NAMALWA (cell line): ENCODE measurements at places on chromosomes 7 and 10.

GRCh38 chr10:30751678-30752331 is 122.3 kb upstream of the LYZL2 start:
- DNase-seq = peak; percentile 59

GRCh38 chr7:141071260-141071854 is 2.5 kb upstream of the TMEM178B start:
- peak; percentile 20 for DNase-seq

DNA sequence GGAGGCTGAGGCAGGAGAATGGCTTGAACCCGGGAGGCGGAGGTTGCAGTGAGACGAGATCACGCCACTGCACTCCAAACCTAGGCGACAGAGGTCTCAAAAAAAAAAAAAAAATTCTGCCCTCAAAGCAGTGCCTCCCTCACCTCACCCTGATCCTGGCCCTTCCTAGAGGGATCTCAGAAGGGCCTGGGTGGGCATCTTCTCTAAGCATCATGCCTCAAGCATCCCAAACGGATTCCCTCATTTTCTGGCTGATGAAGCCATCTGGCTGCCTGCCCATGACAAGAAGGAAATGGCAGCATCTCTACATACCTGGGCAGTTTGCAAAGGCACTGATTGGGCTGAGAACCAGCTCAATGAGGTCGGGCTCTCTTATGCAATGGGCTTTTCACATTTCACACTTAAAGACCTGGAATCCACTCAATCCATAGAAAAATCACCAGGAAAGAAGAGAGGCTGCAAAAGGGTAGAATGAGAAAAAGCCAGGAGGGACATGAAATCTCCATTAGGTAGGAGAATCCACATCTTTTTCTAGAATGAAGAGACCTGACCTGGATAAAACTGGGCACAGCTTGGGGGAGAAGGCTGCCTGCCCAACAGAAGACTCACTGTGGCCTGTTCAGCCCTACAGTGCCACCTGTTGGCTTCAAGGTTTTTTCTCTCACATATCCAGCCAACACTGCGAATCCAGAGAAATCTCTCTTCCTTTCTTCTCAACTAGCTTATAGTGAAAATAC is 48.1 kb downstream of the PDLIM1 start:
- DNase-seq = peak; percentile 66

GRCh38 chr7:119010635-119011034 is 786.1 kb downstream of the ANKRD7 start:
- no peak for DNase-seq

DNA sequence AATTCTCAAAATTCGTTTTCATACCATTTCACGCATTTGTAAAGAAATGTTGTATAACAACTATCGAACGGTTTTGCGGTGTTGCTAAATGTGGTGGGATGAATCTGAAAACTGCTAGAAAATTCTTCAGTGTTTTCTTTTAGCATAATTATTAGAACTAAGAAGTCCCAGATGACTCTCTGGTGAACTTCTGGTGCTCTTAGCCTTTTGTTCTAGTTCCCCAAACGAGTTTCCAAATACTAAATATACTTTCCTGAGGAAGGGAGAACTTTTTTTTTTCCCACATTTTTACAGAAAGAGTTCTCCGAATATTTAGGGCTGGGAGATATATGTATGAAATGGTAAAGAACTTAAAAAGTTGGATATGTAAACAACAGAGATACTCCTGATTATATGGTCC is 82.5 kb downstream of the ICA1 start:
- DNase-seq = no peak

DNA sequence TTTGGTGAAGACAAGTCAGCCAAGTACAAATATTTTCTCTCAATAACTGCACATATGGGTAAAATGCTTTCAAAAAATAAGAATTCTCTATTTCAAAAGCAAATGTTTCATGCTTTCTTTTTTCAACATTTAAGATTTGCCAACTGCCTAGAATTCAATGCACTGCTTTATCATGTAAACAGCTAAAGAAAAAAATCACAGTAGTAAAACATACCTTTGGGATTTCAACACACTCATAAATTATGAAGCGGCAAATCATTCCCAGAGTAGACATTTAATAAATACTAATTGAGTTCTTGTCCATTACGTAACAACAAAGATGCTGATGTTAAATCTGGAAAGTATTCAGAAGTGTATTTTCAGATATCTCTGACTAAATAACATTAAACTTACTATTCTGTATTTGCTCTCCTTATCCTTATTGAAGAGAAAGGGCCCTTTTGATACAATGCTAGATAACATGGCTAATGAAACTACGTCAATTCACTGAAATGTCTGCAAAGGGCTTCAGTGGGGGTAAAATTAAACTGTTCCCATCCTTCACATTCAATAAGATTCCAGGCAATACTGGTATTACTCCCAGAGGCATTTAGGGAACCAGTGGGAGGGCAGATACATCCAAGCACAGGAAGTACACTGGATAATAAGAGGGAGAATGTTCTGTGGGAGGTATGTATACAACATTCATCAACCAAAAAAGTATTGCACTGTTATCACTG is 13.9 kb downstream of the NAPEPLD start:
- DNase-seq = no peak

- no peak for DNase-seq
These were observed 296.7 kb downstream of the ARL4A start for GRCh38 chr7:12984117-12984516.

DNA sequence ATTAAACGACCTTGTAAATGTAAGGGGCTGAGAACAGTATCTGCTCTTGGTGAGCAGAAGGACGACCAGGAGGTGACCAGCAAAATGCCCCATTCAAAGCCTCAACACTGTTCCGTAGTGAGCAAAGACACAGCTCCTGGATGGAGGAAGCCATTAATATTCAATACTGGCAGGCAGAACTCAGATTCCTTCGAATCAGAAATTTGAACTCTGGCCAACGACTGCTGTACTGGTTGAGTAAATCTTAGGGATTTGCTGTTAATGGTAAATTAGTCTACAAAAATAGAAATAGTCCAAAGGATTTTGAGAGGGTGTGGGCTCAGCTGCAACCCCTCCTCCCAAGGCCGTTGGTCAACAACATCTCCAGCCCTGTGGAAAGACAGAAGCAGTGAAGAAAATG is 130.5 kb upstream of the PFKP start:
- no peak for DNase-seq

GRCh38 chr10:15367296-15368085 is 3.6 kb downstream of the FAM171A1 start:
- DNase-seq = no peak

GRCh38 chr10:69802424-69803161 is 887 bp downstream of the COL13A1 start:
- no peak for DNase-seq

DNA sequence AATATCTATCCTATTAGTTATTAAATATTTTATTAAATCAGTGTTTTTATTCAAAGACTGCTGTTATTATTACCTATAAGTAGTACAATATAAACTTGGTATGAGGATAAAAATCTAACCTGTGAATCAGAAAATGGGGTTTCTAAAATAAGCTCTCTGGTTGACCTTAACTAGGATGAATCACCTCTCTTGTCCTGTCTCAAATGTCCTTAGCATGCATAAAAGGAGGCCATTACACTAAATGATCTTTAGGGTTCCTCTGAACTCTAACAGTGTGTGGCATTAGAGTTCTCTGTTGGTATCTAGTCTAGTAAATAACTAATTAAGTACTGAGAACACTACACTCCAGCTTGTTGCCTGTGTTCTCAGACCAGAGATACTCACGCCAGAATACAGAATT is 143.1 kb upstream of the LRRTM3 start:
- DNase-seq = no peak

- DNase-seq = no peak
These were observed 22.3 kb downstream of the CACUL1 start for GRCh38 chr10:118732245-118733165.

DNA sequence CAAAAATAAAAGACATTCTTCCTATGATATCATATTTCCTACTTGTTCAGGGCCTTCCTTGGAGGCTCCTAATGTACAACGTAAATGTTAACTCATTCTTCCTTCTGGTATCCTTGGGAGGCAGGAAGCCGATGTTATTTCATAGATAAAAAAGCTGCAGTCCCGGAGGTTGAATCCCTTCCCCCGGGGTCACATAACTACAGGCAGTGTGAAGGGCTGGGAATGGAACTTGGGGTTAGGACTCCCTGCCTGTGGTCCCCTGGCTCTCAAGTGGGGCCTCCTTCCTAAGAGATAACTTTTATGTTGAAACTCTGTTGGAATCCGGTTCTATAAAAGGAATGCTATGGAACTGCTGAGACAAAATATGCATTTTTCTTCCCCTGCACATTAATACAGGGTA is 14.9 kb upstream of the CCDC3 start:
- no peak for DNase-seq

- peak; percentile 13 for DNase-seq
These were observed 33.0 kb upstream of the RET start for GRCh38 chr10:43043773-43044447.

- DNase-seq = no peak
These were observed 166.3 kb upstream of the TMEM196 start for GRCh38 chr7:19939746-19940145.

DNA sequence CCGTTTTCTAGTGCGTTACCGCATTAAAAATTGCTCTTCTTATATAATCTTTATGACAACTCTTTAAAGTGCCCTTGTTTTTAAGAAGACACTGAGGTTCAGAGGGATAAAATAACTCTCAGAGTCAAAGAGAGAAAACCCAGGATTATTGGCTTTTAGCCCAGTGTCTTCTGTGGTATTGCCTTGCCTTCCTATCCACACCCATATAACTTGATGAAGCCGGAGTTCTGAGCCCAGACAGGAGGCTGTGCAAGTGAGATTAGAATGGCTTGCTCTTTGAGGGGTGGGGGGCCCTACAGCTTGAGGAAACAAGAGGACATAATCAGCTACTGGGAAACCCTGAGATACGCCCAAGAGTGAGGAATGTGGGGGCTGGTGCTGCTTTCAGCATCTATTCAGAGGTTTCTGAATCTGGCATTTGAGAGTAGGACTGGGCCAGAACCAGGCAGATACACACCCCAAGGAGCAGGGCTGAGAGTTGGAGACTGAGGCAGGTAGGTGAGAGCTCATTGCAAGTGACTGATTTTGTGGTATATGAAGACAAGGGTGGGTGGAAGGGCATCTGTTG is 2.3 kb downstream of the PRXL2A start:
- DNase-seq = no peak

GRCh38 chr7:124764051-124764846 is 1.3 kb downstream of the GPR37 start:
- DNase-seq = no peak

DNA sequence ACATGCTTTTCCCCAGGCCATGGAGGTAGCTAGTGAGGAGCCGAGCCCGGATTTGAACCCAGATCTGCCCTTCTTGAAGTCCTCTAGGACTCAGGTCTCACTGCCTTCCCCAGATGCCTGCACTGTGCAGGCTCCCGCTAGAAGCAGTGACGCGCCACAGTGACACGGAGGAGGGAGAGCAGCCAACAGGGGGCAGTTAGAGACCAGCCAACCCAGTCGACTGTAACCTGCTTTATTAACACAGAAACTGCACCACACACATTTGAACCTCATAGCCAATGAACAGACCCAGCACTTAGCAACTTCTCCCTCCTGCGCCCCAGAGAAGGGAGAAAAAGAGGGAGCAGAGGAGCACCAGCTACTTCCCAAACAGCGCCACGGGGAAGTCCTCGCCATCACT is 27.4 kb downstream of the PILRA start:
- peak; percentile 58 for DNase-seq

- DNase-seq = peak; percentile 64
These were observed 14.9 kb upstream of the LGI1 start for GRCh38 chr10:93742633-93743349.

DNA sequence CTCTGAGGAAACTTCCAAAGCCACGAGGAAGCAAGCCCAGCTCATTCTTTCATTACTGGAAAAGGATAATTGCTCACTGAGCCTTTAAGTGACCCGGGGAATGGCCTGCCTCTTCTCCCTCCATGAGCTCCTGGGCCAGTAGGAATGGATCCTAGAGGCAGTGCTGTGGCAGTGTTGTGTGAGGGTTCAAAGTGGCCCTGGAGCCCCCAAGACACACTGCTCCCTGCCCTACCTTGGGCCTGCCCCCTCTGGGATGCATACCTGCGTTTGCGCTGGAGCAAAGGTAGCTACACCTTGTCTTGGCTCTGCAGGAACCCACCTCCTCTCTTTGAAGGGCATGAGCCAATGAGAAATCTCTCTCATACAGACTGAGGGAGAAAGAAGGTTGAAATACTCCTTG is 115.8 kb upstream of the ANLN start:
- DNase-seq = no peak
